ENCODE measurements at places on chromosomes 5 and 9.

DNA sequence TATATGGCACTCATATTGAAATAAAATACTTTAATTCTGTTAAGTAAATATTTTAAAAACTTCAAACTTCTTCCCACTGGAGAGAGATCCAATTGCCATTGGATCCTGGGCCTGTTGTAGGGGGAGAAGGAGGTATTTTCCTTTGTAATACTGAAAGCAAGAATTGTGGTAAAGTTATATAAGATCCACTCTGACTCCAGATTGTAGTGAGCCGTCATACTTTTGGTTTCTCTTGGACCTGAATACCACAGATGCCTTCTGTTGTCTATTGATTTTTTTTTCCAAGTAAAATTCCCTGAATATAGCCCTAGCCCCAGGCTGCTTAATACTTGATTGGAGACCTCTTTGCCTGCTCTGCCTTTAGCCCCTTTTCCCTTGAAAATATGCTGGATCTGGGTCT lies 86.9 kb downstream of the ATG10 start:
- no peak for DNase-seq

- no peak for DNase-seq
Measured at GRCh38 chr9:38350529-38350928, 42.0 kb upstream of the ALDH1B1 start.

GRCh38 chr9:4839470-4839912 lies 46.7 kb downstream of the RCL1 start:
- DNase-seq = no peak

GRCh38 chr5:61472172-61472958 lies 140.3 kb downstream of the ZSWIM6 start:
- DNase-seq = no peak

DNA sequence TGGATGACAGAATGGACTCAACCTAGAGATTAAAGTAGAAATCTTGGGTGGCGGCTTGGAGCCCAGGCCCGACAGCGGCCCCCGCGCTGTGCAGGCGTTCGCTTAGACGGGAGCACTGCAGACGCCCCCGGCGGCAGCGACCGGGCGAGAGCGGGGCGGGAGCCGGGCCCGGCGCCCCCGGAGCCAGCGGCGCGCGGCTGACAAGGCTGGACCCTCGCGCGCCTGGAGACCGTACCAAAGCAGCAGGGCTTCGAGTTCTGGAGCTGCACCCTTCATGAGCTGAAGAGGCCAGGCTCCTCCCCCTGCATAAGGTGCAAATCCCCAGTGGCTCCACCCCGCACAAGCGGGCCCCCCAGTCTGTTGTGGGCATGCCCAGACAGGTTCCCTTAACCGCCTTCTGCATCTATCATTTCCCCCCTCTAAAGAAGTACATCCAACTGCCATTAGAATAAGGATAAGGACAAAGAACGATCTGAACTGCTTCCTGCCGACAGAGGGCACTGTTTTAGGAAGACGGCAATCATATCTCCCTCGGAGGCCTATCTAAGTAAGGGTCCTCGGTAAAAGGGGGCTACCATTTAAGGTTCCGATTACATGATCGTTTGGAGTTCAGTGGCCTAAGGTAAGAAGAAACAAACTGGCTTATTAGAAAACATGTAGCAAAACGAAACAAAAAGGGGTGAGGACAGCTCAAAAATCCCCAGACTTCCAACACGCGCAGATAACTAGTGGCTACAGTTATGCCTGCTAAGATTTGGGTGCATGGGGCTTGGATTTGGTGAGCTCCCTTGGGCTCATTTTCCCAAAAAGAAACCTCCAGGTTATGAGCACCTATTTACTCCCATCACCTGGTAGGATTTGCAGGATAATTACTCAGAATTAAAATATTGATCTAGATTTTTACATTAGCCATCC lies 66.3 kb downstream of the RGMB start:
- no peak for DNase-seq

DNA sequence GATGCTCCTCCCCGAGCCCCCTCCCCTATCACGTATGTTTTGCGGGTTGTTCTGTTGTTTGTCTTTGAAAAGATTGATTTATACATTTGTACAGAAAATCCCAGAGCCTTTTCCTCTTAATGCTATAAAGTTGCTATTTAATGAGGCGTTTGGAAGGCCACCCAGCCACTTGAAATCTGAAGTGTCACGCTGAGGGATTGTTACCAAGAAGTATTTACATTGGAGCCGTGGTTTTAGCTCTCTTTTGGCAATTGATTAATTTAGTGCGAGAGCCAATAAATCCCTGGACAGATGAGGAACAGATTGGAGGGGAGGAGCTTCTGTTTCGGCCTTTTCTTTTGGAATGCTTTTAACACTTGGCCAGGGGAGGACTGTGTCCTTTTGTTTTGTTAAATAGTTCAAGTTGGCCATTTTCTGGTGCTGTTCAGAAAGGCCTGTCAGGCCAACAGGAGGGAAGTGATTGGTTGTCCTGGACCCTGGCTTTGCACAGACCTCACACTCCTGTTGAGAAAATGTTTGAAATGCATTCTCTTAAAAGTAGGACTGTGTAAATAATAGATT lies 250.2 kb downstream of the PDZD2 start:
- DNase-seq = no peak

DNA sequence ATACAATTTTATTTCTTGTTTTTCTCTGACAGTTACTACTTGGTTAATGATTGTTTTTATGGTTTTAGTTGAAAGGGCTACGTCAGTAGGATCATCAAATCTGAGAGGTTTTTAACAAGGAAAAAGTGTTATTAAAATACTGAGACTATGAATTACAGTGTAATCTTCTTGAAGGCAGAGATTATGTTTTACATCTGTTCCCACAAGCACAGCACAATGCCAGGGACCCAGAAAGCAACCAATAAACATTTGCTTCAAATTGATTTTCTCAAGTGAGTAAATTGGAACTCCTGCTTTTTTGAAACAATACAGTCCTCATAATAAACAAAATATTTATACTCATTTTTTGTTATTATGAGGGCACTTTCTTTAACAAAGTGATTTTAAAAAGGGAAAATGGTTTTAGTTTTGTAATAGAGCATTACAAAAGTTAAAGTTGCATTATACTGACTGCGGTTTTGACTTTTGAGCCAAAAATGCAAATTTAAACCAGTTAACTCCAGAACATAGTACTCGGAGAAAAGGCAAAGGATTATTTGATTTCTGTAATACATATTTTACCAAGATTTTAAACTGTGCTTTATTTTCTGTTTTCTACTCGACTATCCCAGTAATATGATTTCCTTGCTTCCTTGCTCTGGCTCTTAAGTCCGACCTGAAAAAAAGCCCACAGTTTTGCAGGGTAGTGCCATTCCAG lies 176.9 kb downstream of the GDNF start:
- DNase-seq = no peak

DNA sequence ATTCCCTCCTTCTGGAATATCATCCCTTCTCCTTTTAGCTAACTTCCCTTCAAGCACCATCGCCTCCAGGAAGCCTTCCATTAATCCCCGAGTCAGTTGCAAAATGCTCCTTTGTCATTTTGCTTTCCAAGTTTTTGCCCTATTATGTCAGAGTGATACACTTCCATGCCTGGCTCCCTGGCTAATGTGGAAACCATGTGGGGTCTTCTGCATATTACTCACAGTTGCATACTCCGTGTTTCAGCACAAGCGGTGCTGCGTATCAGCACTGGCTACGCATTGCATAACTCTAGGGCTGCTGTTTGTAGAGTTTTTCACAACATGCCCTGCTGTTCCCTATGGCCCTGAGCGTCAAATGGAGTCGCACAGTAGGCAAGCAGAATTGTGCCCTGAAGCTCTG lies 1.9 kb downstream of the TEX53 start:
- DNase-seq = no peak

- no peak for DNase-seq
Measured at GRCh38 chr5:55509796-55510522, 24.8 kb downstream of the PLPP1 start.

- no peak for DNase-seq
Measured at GRCh38 chr9:26392639-26393038, 500.0 kb downstream of the CAAP1 start.

DNA sequence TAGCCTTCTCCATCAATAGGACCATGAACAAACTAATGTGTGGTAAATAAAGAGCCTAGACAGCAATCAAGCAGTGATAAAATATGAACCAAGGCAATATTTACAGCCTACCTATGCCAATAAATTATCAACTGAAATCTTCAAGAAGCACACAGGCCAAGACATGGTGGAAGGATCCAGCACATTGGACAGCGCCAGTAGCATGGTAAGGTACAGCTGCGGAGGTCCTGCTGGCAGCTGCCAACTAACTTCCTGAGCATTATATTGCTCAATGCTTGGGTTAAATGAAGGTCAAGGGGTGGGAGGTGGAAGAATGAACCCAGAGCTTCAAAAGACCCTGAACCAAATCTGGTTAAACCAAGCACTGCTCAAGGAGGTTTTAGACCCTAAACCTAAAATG lies 16.5 kb upstream of the SPDL1 start:
- no peak for DNase-seq

DNA sequence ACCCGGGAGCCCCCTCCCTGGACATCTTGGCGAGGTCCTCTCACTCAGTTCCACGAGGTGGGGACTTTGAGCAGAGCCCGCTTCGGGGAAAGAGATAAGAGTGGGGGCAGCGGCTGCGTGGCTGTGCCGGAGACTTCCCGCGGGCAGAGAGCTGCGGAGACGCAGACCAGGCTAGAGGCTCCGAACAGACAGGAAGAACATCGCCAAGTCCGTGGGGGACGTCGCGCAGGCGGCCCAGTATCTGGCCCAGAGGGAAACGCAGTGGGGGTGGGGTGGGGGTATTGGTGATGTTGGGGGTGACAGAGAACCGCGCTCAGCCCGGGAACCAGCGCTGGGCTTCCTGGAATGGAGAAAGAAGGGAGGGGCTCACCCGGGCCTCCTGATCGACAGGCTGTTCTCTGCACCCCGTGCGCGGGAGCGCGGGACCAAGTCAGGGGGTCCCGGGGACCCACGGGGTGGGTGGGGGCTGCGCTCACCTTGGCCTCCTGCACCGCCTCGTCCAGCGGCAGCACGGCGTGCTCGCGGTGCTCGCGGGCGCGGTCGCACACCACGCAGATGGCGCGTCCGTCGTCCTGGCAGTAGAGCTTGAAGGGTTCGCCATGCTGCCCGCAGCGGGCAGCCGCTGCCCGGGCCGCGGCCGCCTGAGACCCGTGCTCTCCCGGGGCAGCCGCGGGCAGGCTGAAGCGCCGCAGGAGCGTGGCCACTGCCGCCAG lies 727 bp downstream of the TRIM7 start:
- DNase-seq = no peak

- no peak for DNase-seq
Measured at GRCh38 chr9:17816431-17817027, 237.7 kb downstream of the SH3GL2 start.

DNA sequence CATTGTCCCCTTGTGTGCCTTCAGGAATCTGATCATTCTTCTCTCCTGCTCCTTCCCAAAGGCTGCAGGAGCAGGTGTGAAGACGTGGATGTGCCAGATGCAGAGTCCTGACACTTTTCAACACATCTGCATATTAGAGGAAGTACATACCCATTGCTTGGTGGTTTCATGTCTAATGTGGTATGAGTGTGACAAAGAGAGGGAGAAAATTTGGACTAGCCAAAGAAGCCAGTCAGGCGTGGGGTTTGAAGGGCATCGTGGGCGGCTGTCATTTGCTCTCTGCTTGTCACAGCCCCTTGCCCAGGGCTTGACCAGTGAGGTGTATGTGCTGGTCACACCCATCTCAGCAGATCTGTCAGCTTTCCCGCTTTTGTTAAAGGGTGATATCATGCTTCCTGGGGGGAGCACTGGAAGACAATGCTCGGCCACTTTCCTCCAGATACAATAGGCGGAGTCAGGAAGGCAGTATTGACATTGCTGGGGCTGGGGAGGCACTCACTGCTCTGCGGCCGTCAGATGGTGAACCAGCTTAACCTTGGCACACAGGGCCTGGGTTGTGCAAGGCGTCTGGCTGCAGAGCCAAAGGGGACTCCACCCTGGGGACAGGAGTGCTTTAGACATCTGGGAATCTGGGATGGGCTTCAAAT lies 8.6 kb downstream of the TEK start:
- DNase-seq = peak; percentile 81

DNA sequence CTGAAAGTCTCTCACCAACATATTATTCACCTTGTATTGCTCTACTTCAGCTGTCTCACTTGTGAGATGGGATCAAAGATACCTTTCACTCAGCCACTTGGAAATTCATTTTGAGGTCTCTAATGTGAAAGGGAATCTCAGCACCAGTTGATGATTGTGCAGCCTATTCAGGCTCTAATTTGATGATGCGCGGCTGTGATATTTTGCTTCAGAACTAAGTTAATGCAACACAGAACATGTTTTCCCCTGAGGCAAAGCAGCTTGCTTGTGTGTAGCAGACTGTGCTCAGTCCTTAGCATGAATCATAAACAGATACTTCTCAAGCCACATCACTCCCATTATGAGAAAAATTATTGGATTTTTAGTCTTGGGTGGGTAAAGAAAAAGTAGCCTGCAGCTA lies 378.8 kb downstream of the OSTF1 start:
- DNase-seq = no peak

GRCh38 chr5:178288401-178289368 lies 56.1 kb upstream of the PHYKPL start:
- no peak for DNase-seq

GRCh38 chr5:40480392-40480791 lies 199.3 kb upstream of the PTGER4 start:
- DNase-seq = no peak

DNA sequence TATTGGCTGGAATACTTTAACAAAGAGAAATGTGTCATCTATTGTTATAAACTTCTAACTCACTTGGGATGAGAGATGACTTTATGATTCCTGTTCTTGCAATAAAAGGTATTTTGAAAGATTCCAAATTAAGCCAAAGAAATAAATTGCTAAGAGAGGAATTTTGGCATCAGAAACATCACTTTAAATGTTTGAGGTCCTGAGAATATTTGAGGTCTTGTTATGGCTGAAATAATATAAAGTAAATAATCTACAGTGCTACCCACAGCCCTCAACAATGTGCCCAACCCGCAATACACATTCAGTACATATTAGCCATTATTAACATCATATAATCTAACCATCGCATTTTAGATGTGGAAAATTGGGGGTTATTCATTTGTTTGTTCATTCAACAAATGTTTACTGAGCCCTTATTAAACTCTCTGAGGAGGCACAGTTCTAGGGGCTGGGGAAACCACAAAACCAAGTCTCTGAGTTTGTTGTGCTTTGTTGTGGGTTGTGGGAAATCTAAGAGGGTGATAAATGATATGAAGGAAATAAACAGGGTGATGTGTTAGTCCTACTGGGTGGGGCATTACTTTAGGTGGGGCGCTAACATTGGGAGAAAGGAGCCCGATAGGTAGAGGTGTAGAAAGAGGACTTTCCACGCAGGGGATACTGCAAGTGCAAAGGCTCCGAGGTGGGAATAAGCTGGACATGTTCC lies 135.2 kb upstream of the CLINT1 start:
- no peak for DNase-seq

GRCh38 chr5:4901924-4902323 lies 238.2 kb upstream of the ADAMTS16 start:
- no peak for DNase-seq

DNA sequence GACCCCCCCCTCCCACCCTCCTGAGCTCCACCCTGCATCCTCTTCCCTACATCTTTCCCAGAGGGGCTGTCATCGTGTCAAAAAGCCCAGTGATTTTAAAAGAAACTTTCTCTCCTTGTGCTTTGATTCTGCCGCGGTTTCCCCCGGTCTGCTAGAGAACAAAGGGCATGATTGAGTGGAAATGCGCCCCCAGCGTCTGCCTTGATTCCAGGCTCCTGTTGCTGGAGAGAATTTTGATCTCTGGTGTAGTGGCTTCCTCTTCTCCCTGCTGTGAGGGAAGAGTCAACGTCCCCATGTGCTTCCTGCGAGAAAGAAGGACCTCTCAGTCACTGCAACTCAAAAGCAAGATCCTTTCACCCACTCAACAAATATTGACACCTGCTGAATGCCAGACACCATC lies 61.9 kb upstream of the RAPGEF1 start:
- no peak for DNase-seq
